ENCODE measurements at places on chromosomes 2 and 18.

GRCh38 chr2:64929333-64929732 is 59.9 kb upstream of the SLC1A4 start:
- no peak overlapping the region for H3K4me3 ChIP-seq
- H3K4me1 ChIP-seq: no peaks in the 10 kb centered on the region
- no peaks in the 10 kb centered on the region for H3K36me3 ChIP-seq
- peaks cover 23% of the 10 kb centered on the region for H3K27me3 ChIP-seq
- no peak for DNase-seq

- no peak for DNase-seq
- H3K36me3 ChIP-seq: no peaks in the 10 kb centered on the region
- H3K27me3 ChIP-seq: no peaks in the 10 kb centered on the region
- H3K4me1 ChIP-seq: peaks cover 13% of the 10 kb centered on the region
These were observed 91.9 kb downstream of the VRK2 start for GRCh38 chr2:58138396-58139030.

- no peak overlapping the region for H3K27ac ChIP-seq
- H3K4me1 ChIP-seq: no peaks in the 10 kb centered on the region
- DNase-seq: no peak
- no peaks in the 10 kb centered on the region for H3K36me3 ChIP-seq
- H3K4me3 ChIP-seq: no peak overlapping the region
- H3K27me3 ChIP-seq: no peaks in the 10 kb centered on the region
These were observed 82.6 kb upstream of the RGPD5 start for GRCh38 chr2:109711230-109712122.

DNA sequence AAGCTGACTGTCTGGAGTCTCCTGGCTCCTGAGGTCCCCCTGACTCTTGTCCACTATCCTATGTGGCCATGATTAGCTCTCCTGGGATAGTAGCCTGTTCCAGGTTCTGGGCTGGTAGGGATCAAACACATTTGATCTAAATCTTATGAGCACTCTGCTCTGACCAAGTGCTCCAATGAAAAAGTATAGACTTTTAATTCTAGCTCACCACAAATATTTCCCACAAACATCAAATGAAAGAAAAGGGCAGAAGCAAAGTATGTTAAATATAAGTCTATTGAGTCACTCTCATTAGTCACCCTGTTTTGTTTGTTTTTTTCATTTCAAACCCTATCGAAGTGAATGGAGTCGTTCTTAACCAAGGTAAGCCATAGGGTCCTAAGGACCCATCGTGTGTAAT is 39.7 kb upstream of the NEDD4L start:
- DNase-seq: no peak
- H3K36me3 ChIP-seq: no peaks in the 10 kb centered on the region
- H3K4me1 ChIP-seq: peaks cover 29% of the 10 kb centered on the region
- H3K27me3 ChIP-seq: no peaks in the 10 kb centered on the region
- H3K4me3 ChIP-seq: no peak overlapping the region

GRCh38 chr2:225558399-225559071 is 159.0 kb downstream of the NYAP2 start:
- H3K4me1 ChIP-seq: no peaks in the 10 kb centered on the region
- H3K27ac ChIP-seq: no peak overlapping the region
- H3K36me3 ChIP-seq: no peaks in the 10 kb centered on the region
- no peaks in the 10 kb centered on the region for H3K27me3 ChIP-seq
- no peak for DNase-seq

- H3K4me1 ChIP-seq: peaks cover 15% of the 10 kb centered on the region
- no peaks in the 10 kb centered on the region for H3K27me3 ChIP-seq
- H3K4me3 ChIP-seq: no peak overlapping the region
- no peaks in the 10 kb centered on the region for H3K36me3 ChIP-seq
- H3K27ac ChIP-seq: peak overlapping the region; percentile 69
These were observed 17.3 kb upstream of the GTF2A1L start for GRCh38 chr2:48600204-48600813.

DNA sequence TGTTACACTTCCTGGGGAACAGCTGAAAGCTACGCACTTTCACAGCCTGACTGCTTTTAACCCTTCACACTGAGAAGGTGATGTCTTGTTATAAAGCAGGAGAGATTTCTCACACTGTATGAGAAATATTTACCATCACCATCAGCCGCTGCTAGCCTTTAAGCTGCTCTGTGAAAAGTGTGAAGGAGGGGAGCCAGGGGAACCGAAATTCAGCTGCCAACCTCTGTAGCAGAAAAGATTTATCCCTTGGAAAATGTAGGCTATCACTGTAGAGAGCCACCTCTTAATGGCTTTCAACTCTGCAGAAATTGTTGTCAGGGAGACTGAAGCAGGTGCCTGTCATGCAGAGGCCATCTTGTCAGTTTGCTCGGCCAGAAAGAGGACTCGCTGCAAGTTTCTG is 145.3 kb downstream of the SP3 start:
- H3K36me3 ChIP-seq: no peaks in the 10 kb centered on the region
- peaks cover 26% of the 10 kb centered on the region for H3K27me3 ChIP-seq
- H3K4me1 ChIP-seq: no peaks in the 10 kb centered on the region
- no peak for DNase-seq

DNA sequence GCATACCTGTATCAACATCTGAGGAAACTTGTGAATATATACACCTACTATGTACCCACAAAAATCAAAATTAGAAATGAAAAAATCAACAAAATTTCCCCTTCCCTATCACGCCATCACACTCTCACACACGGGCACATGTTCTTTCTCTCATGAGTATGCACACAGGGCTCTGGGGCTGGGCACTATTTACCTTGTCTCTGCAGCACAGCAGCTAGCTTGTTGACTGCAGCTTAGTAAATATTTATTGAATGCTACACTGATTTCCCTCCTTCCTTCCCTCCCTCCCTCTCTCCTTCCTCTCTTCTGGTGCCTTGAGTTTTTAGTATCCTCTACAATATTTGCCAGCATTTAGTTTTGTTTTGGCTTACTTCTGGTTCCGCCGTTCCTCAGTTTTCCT is 182.7 kb upstream of the LHCGR start:
- H3K27ac ChIP-seq: no peak overlapping the region
- no peaks in the 10 kb centered on the region for H3K36me3 ChIP-seq
- no peak for DNase-seq
- no peaks in the 10 kb centered on the region for H3K4me1 ChIP-seq

DNA sequence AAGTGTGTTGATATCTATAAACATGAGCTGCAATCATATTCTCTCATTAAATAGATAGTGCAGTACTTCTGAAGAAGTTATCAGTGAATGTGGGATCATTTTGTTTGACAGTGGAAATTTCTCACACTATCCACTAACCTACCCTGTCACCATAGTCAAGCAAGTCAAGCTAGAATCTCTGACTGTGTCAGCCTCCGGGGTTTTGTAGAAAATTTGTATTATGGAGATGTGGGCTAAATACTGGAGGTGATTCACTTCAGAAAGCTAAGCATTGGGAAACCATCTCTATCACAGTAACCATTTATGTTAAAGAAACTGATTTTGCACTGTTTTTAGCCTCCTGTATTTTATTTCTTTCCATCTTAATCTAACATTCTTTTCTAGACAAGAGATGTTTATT is 126.6 kb upstream of the CREB1 start:
- no peak overlapping the region for H3K4me3 ChIP-seq
- H3K36me3 ChIP-seq: no peaks in the 10 kb centered on the region
- peaks cover 3% of the 10 kb centered on the region for H3K4me1 ChIP-seq
- H3K27me3 ChIP-seq: no peaks in the 10 kb centered on the region

GRCh38 chr2:119463990-119464389 is 32.3 kb downstream of the TMEM37 start:
- no peaks in the 10 kb centered on the region for H3K36me3 ChIP-seq
- no peak for DNase-seq
- no peak overlapping the region for H3K27ac ChIP-seq
- peaks cover 11% of the 10 kb centered on the region for H3K4me1 ChIP-seq
- H3K27me3 ChIP-seq: no peaks in the 10 kb centered on the region

DNA sequence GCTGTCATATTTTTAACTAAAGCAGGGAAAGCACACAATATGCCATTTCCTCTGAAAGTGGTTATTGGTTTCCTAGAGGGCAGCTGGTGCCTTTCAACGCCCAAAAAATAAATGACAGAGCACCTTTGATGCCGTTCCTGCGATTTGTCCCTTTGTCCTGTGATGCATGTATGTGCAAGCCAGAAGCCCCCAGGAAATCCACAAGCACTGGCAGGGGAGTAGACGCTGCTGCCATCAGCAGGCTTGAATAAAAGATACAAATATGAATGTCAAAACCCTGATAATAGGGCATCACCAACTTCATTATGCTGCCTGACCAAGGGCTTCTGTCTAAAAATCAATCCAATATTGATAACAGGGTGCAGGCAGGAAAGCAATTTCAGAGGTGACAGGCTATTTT is 246.1 kb downstream of the FBXO15 start:
- no peak overlapping the region for H3K4me3 ChIP-seq
- no peaks in the 10 kb centered on the region for H3K27me3 ChIP-seq
- H3K4me1 ChIP-seq: no peaks in the 10 kb centered on the region
- H3K36me3 ChIP-seq: no peaks in the 10 kb centered on the region
- no peak overlapping the region for H3K27ac ChIP-seq

- no peak overlapping the region for H3K4me3 ChIP-seq
- peaks cover 5% of the 10 kb centered on the region for H3K4me1 ChIP-seq
- H3K36me3 ChIP-seq: peaks cover 24% of the 10 kb centered on the region
- no peak overlapping the region for H3K27ac ChIP-seq
- DNase-seq: no peak
These were observed 96.1 kb upstream of the LMAN1 start for GRCh38 chr18:59454909-59455727.

DNA sequence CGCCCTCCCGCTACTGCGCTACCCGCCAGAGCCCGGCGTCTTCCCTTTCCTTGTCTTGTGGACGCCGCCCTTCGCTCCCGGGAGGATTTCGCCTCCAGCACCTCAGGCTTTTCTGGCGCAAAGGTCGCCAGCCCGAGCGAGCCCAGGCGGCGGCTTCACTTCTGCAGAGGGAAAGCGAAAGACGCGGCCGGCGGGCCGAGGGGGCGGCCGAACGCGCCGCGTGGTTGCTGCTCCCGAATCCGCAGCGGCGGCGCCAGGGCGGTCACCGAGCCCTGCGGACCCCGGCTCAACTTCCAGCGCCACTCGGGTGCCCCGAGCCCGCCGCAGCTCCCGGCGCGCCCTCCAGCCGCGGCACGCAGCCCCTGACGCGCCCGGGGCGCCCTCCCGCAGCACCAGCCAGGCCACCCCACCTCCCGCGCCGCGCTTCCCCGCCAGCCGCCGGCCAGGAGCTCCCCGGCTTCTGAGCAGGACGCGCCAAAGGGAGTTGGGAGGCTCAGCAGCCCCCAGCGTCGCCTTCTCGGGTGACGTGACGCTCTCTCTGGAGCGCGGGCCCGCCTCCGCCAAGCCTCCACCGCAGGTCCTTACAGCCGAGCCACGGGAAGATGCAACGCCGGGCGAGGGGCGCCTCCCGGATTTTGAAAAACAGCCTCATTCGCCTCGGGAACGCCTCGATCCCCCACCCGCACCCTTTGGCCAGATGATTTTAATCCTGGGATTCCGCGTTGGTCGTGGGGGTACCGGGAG is 84.9 kb upstream of the EPB41L3 start:
- H3K4me1 ChIP-seq: no peaks in the 10 kb centered on the region
- peaks cover 22% of the 10 kb centered on the region for H3K27me3 ChIP-seq
- H3K4me3 ChIP-seq: peak overlapping the region; percentile 58
- no peaks in the 10 kb centered on the region for H3K36me3 ChIP-seq
- no peak overlapping the region for H3K27ac ChIP-seq

- no peaks in the 10 kb centered on the region for H3K27me3 ChIP-seq
- DNase-seq: no peak
- no peaks in the 10 kb centered on the region for H3K4me1 ChIP-seq
- H3K36me3 ChIP-seq: no peaks in the 10 kb centered on the region
- no peak overlapping the region for H3K4me3 ChIP-seq
- no peak overlapping the region for H3K27ac ChIP-seq
These were observed 900.9 kb downstream of the CPS1 start for GRCh38 chr2:211457325-211457724.
